Stimulated activated CD8-positive, alpha-beta memory T cell treated with anti-CD3 and anti-CD28 coated beads, Interleukin-4, amount 100 ng/mL, for 48 hours (primary cell): ENCODE measurements at places on chromosomes 11 and 22.

DNA sequence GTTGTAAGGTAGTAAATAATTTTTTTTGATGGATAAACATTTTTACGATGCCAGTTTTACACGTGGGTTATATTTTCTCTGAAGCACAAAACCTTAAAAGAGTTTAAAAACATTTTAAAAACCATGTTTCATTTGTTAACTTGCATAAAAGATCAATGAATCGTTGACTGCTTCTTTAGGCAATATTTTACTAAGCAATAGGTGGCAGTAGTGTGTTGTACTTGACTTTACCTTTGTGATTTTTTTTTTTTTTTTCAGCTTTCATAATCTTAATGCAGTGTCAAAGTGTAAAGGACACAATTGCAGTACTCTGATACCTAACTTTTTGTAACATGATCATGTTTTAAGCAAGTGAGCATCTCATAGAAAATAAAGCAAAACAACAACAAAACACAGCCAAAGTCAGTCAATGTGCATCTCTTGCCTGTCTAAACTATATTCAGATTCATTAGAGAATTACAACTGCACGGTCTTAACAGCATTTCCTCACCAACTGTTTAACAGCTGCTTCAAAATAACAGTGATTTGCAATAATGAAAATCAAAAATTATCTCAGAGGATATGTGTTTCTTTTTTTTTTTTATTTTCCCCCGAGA, 27.7 kb downstream of the DNAJC24 start:
- no peak for DNase-seq

GRCh38 chr11:68282141-68282860, 10.5 kb upstream of the C11orf24 start:
- peak; percentile 68 for DNase-seq

GRCh38 chr11:73468590-73469161, 92.5 kb downstream of the RELT start:
- DNase-seq: no peak

DNA sequence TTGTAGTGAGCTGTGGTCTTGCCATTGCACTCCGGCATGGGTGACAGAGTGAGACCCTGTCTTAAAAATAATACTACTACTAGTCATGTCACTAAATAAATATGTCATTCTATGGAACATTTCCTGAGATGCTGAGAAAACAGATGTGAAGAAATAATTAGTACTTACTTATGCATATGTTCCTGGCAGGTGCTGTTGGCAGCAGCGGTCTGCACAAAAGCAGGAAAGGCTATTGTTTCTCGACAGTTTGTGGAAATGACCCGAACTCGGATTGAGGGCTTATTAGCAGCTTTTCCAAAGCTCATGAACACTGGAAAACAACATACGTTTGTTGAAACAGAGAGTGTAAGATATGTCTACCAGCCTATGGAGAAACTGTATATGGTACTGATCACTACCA, 8.8 kb downstream of the ARCN1 start:
- DNase-seq: no peak

- DNase-seq: no peak
Measured at GRCh38 chr11:116864531-116864930, 27.1 kb upstream of the APOA1 start.

- no peak for DNase-seq
Measured at GRCh38 chr11:95908826-95909225, 15.1 kb downstream of the MTMR2 start.

DNA sequence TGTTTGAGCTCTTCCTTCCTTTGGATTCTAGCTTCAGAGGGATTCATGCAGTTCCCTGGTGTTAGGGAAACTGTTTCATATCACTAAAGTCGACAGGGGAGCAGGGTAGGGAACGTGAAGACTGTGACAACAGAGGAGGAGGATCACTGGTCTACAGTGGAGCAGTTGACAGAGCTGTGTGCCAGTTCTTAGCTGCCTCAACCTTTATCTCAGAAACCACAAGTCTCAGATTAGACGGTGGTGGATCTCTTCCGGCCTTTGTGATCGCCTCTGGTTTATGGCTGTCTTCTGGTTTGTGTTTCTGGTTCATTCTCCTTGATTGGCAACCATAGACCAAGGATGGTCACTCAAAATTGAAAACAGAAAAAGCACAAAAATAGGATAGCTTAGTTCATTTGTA, 538.9 kb upstream of the API5 start:
- DNase-seq: no peak

- DNase-seq: no peak
Measured at GRCh38 chr11:111205632-111206385, 39.7 kb upstream of the POU2AF2 start.
